ENCODE measurements at places on chromosomes 6 and 20. TPM values are rescaled to one million over a fixed set of nuclear protein-coding genes. Genes with fewer than 3 reads are reported as not detected.

DNA sequence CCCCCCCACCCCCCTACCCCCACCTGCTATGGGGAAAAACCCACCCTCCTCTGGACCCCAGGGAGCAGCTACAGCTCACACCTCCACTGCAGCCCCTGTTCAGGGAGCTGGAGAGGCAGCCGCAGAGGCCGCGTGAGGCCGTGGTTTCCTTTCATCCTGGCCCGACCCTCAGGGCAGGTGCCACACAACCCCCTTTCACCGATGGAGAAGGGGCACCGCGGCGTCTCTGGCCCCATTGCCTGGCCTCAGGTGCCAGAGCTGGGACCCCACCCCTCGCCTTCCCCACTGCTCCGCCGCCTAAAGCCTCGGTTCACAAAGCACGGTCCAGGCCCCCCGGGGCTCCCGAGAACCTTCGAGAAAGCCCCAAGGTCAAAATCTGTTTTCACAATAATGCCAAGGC lies 11.8 kb upstream of the KCNQ2 start:
- no peak overlapping the region for H3K27ac ChIP-seq
- DNase-seq, result no peak
- no peaks in the 10 kb centered on the region for H3K27me3 ChIP-seq
- H3K4me1 ChIP-seq, result no peaks in the 10 kb centered on the region
- no peaks in the 10 kb centered on the region for H3K36me3 ChIP-seq
- no peak overlapping the region for H3K4me3 ChIP-seq

GRCh38 chr6:27872642-27873020 lies 39.6 kb downstream of the OR2B2 start:
- H3K36me3 ChIP-seq, result no peaks in the 10 kb centered on the region
- DNase-seq, result no peak
- H3K27ac ChIP-seq, result peak overlapping the region; percentile 84
- peaks cover 14% of the 10 kb centered on the region for H3K4me1 ChIP-seq
- H3K27me3 ChIP-seq, result no peaks in the 10 kb centered on the region

DNA sequence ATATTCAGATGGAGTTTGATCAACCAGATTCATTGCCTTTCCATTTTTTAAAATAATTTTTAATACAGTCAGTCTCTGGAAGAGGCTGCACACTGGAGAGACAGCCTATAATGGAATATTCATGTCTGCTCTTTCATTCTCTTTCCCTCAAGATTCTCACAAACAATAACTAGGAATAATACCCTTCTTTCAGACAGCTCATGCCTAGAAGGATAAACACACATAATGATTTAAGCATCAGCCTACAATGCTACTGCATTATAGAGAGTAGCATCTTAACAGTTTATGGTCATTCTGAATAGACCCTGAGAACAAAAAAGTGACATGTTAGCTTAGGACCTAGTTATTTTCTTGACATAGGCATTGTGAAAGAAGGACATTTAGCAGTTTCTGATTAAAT lies 1692.3 kb downstream of the GRIK2 start:
- no peaks in the 10 kb centered on the region for H3K36me3 ChIP-seq
- H3K27me3 ChIP-seq, result no peaks in the 10 kb centered on the region
- H3K4me1 ChIP-seq, result no peaks in the 10 kb centered on the region
- no peak overlapping the region for H3K4me3 ChIP-seq
- no peak for DNase-seq

WFDC2 gene
- 0.73 TPM for total RNA-seq

NT5E gene
- 2.7 TPM for total RNA-seq
